ENCODE measurements at places on chromosomes 4 and X.
A peak's percentile ranks its signal among the peaks of the same experiment; 100 is the strongest.

- DNase-seq: no peak
Observed at GRCh38 chr4:182010876-182011275, 232.3 kb upstream of the TENM3 start.

DNA sequence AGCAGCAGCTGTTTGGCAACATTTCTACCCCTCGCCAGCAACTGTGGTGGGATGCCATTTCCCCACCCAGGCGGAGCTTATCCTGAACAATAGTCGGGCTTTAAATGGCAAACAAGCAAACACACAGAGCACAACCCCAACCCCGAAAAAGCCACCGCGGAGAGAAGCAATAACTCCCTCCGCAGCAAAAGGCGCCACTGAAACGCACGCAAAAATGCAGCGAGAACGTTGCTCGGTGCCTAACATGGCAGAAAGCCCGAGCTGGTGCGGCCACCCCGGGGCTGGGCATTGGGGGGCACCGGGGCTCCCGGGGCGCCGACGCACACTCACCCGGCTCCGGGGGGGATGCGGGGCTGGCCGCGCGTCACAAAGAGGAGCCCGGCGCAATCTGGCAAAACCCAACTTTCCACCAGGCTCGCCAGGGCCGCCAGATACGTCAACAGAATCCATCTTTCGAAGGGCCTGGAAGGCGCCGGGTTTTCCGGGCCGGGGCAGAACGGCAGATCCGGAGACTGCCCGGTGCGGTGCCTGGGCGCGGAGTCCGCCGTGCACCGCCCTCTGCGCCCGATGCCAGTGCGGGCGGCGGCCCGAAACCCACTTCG lies 818 bp downstream of the RAI2 start:
- no peak for DNase-seq

DNA sequence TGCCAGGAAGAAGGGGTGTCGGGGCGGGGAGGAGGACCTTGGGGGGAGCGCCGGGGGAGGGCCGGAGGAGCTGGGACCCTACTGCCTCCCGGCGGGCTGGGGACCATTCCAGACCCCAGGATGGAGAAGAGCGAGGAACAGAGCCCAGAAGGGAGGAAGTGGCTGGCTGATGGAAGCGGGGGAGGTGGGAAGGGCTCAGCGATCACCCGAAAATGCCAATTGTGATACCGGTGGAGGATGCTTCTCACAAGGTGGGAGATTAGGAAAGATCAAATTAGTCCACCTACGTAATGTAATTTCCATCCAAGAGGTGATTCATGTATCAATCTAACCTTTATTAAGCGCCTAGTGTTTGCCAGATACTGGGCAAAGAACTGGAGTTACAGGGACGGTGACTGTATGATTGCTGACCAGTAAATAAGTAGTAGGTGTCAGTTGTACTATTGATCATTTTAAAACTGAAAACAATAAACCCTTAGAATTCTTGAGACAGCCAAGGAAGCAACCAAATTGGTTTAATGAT lies 452 bp upstream of the RAI2 start:
- DNase-seq: no peak

- peak; percentile 8 for DNase-seq
Observed at GRCh38 chrX:19566359-19567222, 51.3 kb upstream of the MAP3K15 start.

DNA sequence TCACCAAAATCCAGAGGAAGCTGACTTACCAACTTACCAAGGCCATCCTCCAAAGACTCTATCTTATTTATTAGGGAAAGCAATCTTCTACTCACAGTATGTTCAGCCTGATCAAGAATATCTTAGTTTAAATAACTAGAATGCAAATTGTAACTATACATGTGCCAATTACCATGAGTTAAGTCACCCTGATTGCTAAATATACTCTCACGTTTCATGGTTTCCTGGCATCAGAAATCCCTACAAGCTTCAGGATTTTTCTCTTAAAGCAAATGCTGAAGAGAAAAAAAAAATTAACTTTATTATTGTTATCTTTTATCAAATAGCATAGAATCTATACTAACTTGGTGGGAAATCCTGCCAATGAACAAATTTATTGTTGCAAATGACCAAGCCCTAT lies 63.0 kb upstream of the MXD4 start:
- DNase-seq: no peak

DNA sequence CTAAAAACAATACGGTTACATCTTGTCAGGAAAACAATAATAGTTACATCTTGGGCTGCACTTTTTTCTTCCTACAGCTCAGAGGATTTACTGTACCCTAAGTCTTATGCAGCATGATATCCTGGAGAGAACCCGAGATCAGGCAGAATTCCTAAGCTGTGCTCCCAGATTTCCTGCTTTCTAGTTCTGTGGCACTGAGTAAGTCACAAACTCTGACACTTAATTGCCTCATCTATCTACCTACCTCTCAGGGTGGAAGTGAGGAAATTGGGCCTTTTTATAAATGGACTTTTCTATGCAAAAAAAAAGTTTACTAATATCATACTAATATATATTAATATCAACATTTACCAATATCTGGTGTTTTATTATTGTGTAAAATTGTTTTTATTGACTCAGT lies 438.5 kb downstream of the INPP4B start:
- peak; percentile 63 for DNase-seq

- DNase-seq: no peak
Observed at GRCh38 chr4:59249110-59249509, 1951.0 kb upstream of the ADGRL3 start.

DNA sequence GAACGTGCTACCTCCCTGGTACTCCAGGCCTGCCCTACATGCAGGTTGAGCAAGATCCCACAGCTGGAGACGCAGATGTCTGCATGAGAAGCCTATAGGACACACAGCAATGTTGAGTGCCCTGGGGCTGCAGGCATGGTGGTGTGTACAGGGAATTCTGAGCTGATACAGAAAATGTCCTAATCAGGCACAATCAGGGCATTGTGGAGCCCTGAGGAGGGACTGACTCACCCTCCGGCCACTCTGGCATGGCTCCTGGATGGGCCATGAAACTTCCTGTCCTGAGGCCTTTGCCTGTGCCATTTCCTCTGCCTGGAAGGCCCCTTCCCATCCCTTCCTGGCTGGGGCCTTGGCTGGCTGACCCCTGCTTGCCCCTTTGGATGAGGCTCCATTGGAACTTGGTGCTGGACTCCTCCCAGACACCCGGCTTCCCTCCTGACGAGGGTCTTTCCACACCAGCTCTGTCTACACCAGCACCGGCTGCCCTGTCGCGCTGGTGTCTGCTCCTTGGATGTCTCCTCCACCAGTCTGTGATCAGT lies 16.7 kb upstream of the AFAP1 start:
- DNase-seq: no peak

GRCh38 chr4:38534344-38535045 lies 129.5 kb upstream of the KLF3 start:
- no peak for DNase-seq

DNA sequence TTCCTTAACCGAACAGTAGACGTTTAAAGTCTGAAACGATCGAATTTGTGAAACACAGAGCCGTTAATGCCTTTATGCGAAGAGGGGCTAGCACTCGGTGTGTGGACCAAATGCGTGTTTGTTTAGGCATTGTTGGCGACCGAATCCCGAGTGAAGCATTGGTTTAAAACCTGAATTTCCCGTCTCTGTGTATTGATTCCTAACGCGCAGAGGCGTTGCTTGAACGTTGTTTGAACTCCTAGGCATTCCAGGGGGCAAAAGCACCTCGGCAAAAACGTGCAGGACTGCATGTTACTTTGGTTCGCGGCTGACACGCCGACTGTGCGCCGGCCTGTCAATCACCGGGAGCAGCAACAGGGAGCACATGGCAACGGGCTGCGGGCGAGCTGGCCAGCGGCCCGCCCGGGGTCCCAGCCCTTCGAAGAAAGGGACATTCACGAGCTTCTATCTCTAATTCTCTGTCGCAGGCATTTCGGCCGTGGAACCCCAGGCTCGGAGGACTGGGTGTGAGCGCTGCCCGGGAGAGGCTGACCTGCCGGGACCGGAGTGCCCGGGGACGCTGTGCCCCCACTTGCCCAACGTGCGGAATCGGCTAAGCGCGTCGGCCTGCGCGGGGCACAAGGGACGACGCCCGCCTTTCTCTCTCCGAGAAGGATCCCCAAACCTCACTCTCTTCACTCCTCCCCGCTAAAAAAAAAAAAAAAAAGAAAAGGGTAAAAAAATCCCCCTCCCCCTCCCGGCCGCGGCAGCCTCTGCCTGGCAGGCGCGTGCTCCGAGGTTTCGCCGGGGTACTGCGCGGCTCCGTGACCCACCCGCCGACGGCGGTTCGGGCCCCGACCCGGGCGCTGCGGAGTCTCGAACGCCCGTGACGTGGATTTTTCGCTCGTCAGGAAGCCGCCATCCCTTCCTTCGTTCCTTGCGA lies 810 bp downstream of the SPRY1 start:
- peak; percentile 62 for DNase-seq

GRCh38 chr4:156778606-156779005 lies 193.0 kb downstream of the PDGFC start:
- peak; percentile 54 for DNase-seq

DNA sequence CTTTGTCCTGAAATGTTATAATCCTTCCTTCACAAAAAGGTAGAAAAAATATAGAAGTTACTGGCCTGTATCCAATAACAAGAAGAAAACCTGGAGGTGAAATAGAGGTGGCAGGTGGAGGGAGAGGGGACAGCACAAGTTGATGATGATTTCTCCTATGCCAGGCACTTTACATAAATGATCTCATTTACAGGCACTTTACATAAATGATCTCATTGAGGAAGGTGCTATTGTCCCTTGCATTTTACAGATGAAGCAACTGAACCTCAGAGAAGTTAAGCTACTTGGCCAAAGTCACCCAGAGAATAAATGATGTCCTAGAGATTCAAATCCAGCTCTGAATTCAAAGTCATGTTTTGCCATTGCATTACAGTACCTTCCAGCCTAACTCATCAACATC lies 7.1 kb upstream of the OPHN1 start:
- DNase-seq: no peak

GRCh38 chrX:619812-620531 lies 10.6 kb upstream of the SHOX start:
- DNase-seq: no peak

GRCh38 chrX:68511255-68511654 lies 12.4 kb downstream of the YIPF6 start:
- DNase-seq: peak; percentile 35

DNA sequence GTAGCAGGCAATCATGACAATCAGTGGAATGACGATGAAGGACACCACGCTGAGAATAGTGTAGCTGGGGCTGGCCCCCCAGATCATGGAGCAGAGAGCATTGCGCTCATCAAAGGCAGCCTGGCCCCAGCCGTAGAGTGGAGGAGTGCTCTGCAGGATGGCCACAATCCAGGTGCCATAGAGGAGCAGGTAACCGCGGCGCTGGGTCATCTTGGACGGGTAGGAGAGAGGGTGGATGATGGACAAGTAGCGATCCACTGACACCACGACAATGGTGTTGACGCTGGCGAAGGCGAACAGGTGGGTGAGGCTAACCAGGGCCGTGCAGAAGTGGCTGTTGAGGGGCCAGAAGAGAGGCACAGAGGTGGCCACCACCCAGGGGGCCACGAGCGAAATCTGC lies 2.8 kb downstream of the GPR101 start:
- no peak for DNase-seq

- DNase-seq: no peak
Observed at GRCh38 chrX:102833136-102833535, 103.9 kb upstream of the RAB40AL start.

GRCh38 chr4:138051157-138051556 lies 191.0 kb downstream of the SLC7A11 start:
- DNase-seq: no peak

GRCh38 chrX:14873676-14874049 lies 442 bp downstream of the MOSPD2 start:
- no peak for DNase-seq

- DNase-seq: peak; percentile 37
Observed at GRCh38 chr4:153115322-153116290, 88.6 kb upstream of the TRIM2 start.

GRCh38 chr4:155173371-155173770 lies 35.1 kb upstream of the NPY2R start:
- DNase-seq: no peak

DNA sequence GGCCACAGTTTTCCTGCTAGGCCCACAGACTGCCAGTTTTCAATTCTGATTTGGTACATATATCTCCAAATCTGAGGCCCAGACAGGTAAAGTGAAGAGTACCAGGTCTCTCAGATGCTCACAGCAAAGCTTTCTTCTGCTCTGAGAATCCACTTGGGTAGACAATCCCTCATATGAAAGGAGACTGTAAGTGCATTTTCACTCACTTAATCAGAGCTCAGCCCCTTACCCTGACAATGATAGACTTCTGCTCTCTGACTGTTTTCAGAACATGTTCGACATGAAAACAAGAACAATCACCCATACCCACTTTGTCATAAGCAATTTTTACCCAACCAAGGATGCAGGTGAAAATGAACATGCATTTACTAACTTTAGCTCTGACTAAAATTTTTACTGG lies 7.1 kb downstream of the GPRIN3 start:
- no peak for DNase-seq

GRCh38 chrX:27679281-27679680 lies 89.1 kb downstream of the DCAF8L2 start:
- DNase-seq: no peak

DNA sequence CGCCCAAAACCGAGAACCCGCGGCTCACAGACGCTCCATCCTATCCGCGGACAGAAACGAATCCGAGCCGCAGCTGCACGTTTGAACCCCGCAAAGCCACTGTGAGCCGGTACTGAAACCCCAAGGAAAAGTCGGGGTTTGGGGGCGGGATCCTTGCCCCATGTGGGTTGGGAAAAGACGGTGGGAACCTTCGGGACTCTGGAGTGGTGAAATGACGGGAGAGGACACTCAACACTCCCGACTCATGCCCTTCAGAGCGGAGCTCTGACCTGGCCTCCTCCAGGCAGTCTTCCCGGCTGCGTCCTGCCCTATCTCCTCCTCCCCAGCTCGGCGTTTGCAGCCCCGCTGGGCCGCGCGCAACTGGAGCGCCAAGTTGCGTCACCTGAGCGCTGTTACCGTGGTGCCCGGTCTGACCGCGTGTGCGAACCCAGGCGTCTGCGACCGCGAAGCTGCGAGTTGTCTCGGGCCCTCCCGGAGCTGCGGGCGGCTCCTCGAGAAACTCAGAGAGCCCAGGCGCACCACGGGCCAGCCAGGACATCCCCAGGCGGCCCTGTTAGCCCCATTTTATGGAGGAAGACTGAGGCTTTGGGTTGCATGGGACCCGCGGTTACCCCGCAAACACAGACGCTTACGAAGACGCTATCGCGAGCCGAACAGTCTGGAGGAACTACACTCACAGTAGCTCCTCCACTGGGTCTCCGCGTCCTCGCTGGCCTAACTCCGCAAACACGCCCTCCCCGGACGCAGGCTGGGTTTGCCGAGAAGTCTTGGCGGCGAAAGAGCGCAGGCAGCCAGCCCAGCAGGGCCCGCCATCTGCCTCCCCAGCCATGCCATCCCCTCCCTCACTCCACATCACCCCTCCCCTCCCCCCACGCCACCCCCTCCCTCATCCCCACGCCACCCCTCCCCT lies 20.3 kb upstream of the HMX1 start:
- no peak for DNase-seq

DNA sequence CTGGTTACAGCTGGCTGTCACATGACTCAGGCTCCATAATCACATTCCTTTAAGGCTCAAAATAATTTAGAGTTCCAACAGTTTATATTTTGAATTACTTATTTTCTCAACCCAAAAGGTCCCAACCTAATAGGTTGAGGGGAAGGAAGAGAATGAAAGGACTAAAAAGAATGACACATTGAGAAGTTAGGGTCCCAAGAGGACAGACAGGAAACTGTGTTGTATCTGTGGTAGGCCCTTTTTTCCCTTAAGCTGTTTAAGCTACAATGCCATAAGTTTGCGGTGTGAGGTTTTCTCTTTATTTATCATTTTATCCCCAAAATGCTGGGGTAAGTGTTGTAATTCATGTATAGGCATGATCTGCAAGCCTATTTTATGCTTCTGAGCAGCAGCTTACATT lies 290.2 kb downstream of the ZNF674 start:
- no peak for DNase-seq
